Endothelial cell (in vitro differentiated cells): ENCODE measurements at places on chromosomes 2 and 18. TPM values are rescaled to one million over a fixed set of nuclear protein-coding genes. Genes with fewer than 3 reads are reported as not detected.

Gene GKN1
- not detected for total RNA-seq

GRCh38 chr2:133326652-133327397 lies 241.4 kb downstream of the NCKAP5 start:
- no peak overlapping the region for H3K4me3 ChIP-seq
- DNase-seq, result no peak
- H3K27me3 ChIP-seq, result no peaks in the 10 kb centered on the region
- H3K4me1 ChIP-seq, result no peaks in the 10 kb centered on the region
- H3K36me3 ChIP-seq, result no peaks in the 10 kb centered on the region

DNA sequence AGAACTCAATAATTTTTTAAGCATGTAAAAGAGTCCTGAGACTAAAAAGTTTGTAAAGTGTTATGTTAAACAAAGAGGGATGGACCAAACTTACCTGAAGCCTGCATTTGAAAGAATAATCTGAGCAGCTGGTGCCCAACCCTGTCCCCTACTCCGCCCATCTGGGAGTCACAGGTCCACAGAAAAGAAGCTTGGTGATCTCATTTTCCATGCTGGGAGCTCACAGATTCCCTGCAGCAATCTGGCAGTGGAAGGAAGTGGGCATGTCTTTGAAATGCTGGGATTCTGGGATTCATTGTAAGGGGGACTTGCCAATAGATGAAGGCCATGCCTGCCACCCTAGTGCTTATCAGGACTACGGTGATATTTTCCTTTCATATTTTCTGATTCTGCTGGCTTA lies 17.9 kb downstream of the CDH2 start:
- no peaks in the 10 kb centered on the region for H3K36me3 ChIP-seq
- H3K4me3 ChIP-seq, result no peak overlapping the region
- H3K27ac ChIP-seq, result peak overlapping the region; percentile 31
- no peak for DNase-seq
- H3K4me1 ChIP-seq, result peaks cover 22% of the 10 kb centered on the region
- no peaks in the 10 kb centered on the region for H3K27me3 ChIP-seq

DNA sequence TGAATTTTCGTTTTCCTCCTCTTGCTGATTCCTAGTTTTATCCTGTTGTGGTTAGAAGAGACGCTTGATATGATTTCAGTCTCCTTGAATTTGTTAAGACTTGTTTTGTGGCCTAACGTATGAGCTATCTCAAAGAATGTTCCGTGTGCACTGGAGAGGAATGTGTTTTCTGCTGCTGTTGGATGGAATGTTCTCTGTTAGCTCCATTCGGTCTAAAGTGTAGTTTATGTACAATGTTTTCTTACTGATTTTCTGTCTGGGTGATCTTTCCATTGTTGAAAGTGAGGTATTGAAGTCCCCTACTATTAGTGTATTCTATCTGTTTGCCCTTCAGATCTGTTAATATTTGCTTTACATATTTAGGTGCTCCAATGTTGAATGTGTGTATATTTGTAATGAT lies 25.9 kb downstream of the COLEC11 start:
- DNase-seq, result no peak
- peaks cover 6% of the 10 kb centered on the region for H3K27me3 ChIP-seq
- no peaks in the 10 kb centered on the region for H3K4me1 ChIP-seq
- no peaks in the 10 kb centered on the region for H3K36me3 ChIP-seq

GRCh38 chr18:473802-474201 lies 26.7 kb downstream of the COLEC12 start:
- peaks cover 25% of the 10 kb centered on the region for H3K36me3 ChIP-seq
- no peak overlapping the region for H3K4me3 ChIP-seq
- no peak for DNase-seq
- H3K4me1 ChIP-seq, result peaks cover 50% of the 10 kb centered on the region
- peaks cover 9% of the 10 kb centered on the region for H3K27me3 ChIP-seq
- peak overlapping the region; percentile 64 for H3K27ac ChIP-seq

DNA sequence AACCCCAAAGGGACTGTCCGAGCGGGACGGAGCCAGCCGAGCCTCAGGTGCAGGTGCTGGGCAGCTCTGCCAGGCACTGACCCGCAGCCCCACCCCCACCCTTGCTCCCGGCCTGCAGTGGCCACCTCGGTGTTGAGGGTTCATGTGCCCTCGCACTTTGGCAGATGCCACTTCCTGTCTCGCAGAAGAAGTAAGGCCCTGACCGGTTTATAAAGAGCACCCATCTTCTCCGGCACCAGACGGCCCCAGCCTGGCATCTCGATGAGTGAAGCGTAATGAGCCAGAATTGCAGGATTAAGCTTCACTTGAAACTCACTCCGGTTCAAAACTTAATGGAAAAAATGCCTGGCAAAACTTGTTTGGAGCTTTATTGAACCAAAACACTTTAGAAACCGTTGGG lies 10.9 kb upstream of the NFATC1 start:
- no peak overlapping the region for H3K4me3 ChIP-seq
- DNase-seq, result no peak
- peaks cover 8% of the 10 kb centered on the region for H3K27me3 ChIP-seq
- peaks cover 22% of the 10 kb centered on the region for H3K4me1 ChIP-seq
- H3K27ac ChIP-seq, result no peak overlapping the region
- H3K36me3 ChIP-seq, result peaks cover 4% of the 10 kb centered on the region
